ENCODE measurements at places on chromosomes 5 and 9.

DNA sequence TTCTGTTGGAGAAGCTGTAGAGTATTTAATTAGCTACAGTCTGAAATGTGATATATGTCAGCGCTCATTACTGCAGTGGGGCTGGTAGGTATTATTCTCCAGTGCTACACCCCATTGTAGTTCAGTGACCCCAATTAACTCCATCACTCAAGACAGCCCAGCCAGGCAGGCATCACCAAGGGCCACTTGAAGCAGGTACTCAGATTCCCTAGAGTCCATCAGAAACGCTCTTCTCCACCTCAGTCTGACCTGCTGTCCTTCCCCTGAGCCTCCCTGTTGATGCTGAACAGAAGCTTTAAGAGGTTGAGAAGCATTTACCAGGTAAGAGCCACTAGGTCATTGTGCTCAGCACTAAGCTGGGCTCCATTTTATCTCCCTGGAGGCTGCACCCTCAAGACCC is 71.8 kb downstream of the GALNT10 start:
- no peak for ATAC-seq

DNA sequence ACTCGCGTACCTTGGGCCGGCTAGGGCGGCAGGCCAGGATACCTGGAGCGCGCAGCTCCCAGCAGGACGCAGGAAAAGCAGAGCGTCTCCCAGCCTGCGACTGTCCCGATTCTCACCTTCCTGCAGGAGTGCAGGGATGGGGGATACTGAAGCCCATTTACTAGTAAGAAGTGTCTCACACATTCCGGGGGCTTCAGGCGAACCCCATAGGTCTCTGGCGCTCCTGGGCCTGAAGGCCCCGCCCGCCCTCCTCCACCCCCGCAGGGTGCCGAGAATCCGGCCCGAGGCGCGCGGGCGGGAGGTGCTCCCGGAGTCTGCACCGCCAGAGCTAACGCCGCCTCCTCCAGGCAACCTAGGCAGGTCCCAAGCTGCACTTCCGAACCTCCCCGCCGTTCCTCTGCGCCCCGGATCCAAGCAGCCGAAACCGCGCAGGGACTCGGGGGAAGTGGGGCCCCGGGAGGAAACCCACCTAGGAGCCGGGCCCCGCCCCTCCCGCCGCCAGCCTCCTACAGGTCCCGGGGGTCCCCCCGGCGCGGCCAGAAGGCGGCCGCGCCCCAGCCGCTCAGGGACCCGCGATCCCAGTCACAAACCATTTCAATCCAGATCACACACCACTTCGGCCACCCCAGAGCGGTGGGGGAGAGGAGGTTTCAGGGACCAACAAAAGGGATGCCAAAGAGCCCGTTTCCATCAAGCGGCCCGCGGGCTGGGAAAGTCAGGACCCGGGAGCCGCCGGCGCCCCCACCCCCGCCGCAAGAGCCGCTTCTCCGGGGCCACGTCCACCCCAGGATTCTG is 1.2 kb downstream of the ROR2 start:
- ATAC-seq: no peak

- ATAC-seq: no peak
Observed at GRCh38 chr9:129851821-129852220, 16.6 kb downstream of the USP20 start.

GRCh38 chr5:125181955-125182354 is 435.5 kb upstream of the ZNF608 start:
- ATAC-seq: no peak

DNA sequence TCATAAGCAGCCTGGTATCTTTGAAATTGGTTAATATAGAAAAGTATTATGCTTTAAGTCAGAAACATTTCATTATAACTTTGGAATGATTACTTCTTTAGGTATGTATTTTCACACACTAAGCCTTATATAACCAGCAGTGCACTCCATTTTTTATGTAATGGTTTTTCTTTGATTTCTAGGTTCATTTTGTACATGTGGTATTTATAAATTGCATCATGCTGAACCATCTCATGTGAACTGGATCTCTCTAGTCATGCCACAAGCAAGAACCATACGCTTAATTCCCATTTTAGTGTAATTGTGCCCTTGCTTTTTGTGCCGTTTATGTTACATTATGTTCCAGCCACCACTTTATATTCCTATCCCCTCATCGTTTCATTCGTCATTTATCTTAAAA is 38.6 kb upstream of the SRP19 start:
- ATAC-seq: no peak

DNA sequence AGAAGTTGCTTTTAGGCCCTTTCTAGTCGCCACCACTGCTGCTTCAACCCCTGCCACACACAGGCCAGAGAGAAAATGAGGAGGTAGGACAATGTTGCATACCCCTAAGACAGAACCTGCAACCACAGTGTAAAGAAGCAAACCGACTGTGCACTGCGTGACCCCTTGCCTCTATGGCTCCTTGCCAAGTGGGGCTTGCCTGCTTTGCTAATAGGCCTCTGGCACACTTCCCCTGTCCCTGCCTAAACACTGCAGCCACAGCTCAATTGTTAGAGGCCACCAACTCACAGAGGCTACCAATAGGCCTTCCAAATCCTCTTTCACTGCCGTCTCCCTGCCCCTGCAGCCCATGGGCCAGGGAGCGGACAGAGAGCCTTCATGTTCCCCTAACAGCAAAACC is 280.1 kb downstream of the CDH10 start:
- ATAC-seq: no peak

DNA sequence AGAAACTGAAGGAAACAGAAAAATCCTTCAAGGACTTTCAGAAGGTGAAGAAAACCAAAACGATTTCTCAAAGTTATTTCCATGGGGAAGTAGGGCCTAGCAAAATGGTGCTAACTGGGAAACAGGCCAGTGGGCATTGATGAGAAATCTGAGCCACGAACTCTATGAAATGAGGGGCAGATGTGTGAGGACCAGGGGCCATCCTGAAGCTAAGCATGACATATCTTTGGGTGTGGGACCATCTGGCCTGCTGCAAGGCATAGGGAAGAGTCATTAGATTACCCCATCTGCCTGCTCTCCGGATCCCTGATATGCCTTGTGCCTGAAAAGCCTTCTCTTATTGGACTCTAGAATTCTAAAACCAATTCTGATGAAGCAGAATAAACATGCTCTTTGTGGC is 143.8 kb downstream of the PALM2AKAP2 start:
- ATAC-seq: no peak

GRCh38 chr5:76332102-76332501 is 71.0 kb upstream of the IQGAP2 start:
- ATAC-seq: no peak

- no peak for ATAC-seq
Observed at GRCh38 chr9:73118898-73119554, 32.6 kb upstream of the ANXA1 start.

DNA sequence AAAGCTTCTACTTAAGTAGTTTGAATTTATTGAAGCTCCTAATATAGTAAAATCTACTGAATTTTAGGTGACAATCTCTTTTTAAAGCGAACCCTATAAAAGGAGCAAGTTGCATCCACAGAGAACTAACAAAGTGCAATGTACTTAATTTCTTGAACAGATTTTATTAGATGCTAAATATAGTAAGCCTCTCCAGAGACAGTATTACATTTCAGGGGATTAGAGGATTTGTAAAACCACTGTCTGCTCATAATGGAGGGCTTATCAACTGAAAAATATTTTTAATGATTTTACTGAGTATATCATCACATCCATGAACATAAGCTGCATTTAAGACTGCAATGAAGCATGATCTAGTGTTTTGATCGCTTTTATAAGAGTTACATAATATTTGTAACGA is 230.0 kb upstream of the EFNA5 start:
- ATAC-seq: no peak

Measured in stimulated activated memory B cell treated with anti-CD40 and anti-IgM and Interleukin-4, amounts not matched to agents 10 μg/mL and 1 μg/mL and 100 μg/mL, for 72 hours (primary cell).